ENCODE measurements at places on chromosomes 5 and 9. TPM values are rescaled to one million over a fixed set of nuclear protein-coding genes. Genes with fewer than 3 reads are reported as not detected.

Gene CCNI2
- polyA plus RNA-seq = 0.14 TPM

Gene PHYHD1
- polyA plus RNA-seq = 57.8 TPM

Gene SPAAR
- polyA plus RNA-seq = 8.7 TPM

Gene STING1
- polyA plus RNA-seq = 47.9 TPM

Gene EIF4E1B
- polyA plus RNA-seq = not detected

Gene SLC1A1
- 1.1 TPM for polyA plus RNA-seq

Gene DBH
- 0.05 TPM for polyA plus RNA-seq

Gene CDC25C
- not detected for polyA plus RNA-seq

Gene CNTRL
- 3.4 TPM for polyA plus RNA-seq

Gene SPINK4
- not detected for polyA plus RNA-seq

DNA sequence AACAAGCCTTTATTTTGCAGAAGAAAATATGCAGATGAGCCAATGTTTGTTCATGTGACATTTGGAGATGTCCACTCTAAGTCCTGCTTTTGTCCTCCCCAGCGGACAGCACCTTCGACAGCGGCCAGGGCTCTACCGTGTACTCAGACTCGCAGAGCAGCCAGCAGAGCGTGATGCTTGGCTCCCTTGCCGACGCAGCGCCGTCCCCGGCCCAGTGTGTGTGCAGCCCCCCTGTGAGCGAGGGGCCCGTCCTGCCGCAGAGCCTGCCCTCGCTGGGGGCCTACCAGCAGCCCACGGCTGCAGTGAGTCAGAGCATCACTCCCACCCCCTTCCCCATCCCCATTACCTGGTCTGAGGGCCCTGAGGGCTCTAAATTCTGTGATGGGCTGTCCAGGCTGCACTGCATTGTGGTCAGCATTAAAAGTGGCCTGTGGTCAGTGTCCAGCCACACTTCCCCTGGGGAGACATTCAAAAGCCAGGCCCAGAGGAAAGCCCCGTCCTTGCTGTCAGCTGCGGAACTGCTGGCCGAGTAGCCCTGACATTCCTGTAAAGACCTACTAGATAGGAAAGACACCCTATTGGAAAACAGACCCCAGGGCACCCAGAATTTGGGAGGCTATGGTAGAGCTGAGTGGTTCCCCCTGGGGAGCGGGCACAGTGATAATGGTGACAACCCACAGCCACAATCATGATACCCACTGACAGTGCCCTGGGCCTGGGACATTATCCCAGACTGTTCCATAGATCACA is 69.0 kb downstream of the WNK2 start:
- DNase-seq = peak; percentile 43

GRCh38 chr5:55492449-55492848 is 42.3 kb downstream of the PLPP1 start:
- no peak for DNase-seq

DNA sequence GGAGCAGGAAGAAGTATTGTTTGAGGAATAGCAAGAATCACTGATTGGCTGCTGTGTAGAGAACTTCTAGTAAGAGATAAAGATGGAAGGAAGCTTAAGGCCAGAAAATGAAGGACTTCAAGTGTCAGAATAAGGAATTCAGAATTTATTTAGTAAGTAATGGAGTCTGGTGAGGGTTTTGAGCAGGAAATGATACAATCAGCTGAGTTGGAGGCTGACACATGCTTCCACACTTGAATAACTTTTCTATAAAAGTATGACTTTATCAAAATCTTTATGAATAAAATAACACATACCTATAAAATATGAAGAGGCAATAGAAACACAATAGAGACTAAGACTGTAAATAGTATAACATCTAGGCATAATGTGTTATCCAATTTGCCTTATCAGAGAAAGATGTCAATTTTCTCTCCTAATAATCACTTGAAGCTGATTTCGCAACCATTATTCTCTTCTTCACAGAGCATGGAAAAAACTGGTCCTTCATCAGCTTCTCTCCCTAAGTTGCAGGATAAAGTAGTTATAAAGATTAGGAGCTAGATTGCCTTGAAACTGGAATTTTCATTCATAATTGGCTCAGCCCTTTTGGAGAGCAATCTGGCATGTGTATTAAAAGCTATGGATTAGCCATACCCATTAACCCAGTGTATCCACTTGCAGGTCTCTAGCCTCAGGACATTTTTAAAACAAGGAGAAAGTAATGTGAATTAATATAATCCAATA is 143.4 kb downstream of the ZNF608 start:
- DNase-seq = no peak

GRCh38 chr9:81543695-81544094 is 145.7 kb downstream of the TLE1 start:
- no peak for DNase-seq

GRCh38 chr9:81499021-81499454 is 190.3 kb downstream of the TLE1 start:
- no peak for DNase-seq

GRCh38 chr5:153276151-153276550 is 214.3 kb upstream of the GRIA1 start:
- DNase-seq = no peak

DNA sequence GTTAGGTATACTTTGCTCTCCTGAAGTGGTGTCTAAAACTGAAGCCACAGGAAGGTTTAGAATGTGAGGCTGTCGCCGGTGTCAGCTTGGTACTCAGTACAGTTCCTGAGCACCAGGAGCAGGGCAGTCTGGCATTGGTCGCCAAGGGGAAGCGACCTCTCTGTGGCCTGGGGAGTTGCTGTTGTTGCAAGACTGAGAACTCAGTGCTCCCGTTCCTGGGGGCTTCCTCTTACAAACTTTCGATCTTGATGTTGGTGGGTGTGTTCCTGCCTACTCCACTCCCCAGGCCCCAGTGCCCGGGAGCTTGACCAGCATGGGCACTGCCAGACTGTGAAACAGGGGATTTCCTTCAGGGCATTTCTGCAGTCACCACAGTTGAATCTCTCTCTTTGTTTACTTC is 52.4 kb upstream of the PPARGC1B start:
- DNase-seq = peak; percentile 72

DNA sequence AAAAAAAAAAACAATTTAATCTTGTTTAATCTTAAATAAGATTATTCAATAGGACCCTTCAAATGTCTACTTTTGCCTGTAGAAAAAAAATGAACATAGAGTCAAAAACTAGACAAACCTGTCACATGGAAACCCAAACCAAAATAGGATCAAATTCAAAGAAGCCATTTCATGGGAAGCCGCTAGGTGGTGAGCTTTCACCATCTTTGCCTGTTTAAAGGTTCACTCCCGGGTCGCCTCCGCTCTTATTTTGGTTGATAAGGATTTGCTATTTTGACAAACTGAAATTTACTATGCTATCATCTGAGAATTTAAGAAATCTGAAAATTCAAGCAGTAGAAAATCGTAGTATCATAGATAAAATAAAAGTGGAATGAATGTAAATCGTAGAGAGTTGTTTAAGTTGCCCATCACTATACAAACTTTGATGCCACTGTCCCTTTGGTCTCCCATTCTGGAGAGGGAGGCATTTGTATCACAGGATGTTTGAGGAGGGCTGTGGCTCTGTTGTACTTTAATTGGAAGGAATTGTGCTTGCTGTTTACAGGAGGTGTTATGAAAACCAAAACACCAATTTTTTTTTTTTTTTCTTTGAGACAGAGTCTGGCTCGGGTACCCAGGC is 43.5 kb upstream of the DNAH5 start:
- no peak for DNase-seq

- DNase-seq = peak; percentile 66
Observed at GRCh38 chr9:4548811-4549725, 58.8 kb downstream of the SLC1A1 start.

DNA sequence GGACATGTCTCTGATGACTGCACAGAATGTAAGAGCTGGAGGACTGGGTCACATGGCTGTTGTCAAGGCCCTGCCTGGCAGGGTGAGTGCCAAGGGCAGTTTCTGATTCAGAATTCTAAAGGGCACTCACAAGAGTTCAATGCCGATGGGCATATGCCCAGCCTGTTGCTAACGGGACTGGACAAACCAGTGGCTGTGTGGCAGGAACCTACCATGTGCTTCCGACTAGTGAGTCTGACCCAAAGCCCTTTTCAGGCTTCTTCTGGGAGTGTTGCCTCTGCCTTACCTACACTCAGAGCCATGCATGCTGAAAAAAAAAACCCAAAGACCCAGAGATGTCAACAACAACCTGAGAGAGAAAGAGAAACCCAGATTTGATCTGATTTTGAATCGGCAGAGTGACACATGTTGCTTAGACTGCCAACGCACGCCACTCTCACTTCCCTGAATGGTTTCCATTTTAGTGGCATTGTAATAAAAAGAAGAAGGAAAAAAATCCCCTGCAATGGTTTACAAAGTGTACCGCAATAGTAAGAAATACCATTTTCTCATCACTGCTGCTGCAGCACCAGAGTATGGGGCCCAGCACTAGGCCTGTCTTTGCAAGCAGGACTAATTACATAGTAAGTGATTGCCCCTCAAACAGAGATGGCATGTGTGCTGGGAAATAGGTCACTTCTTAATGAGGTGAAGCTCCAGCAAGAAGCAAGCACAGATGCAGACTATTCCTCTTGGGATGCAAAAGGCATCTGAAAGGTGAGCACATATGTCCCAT is 194.3 kb downstream of the PALM2AKAP2 start:
- DNase-seq = peak; percentile 33

DNA sequence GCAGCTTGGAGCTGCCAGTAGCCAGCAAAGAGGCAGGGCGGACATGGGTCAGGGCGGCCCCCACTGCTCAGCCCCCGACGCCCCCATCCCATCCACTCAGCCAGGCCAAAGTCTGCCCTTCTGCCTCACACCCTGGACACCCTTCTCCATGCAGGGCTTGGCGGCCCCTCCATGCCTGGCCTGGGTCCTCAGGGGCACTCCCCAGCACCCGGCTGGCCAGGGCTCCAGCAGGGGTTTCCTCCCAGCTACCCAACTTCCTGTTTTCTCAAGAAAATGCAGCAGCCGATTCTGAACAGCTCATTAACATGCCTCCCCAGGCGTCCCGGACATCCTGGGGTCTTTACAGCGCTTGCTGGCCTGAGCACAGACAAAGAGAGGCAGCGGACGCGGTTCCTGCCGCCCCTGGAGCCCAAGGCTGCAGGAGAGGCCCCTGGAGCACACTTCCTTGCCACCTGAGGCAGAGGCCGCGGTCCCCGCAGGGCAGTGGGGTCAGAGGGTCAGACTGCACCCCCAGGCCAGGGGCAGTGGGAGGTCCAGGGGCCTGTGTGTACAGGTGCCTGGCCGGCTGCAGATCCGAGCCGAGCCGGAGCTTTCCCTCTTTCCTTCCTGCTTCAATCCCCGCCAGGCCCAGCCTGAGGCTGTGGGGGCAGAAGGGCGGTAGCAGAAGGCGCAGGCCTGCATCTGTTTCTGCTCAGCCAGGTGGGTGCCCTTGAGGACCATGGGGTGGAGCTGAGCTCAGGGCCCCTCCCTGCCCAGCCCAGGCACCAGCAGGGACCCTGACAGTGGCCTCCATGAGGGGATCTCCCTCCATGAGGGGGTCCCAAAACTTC is 18.7 kb upstream of the NRARP start:
- DNase-seq = no peak

GRCh38 chr5:113378959-113379541 is 55.7 kb downstream of the TSSK1B start:
- peak; percentile 27 for DNase-seq

- DNase-seq = no peak
Observed at GRCh38 chr5:107450531-107450930, 220.2 kb downstream of the EFNA5 start.

DNA sequence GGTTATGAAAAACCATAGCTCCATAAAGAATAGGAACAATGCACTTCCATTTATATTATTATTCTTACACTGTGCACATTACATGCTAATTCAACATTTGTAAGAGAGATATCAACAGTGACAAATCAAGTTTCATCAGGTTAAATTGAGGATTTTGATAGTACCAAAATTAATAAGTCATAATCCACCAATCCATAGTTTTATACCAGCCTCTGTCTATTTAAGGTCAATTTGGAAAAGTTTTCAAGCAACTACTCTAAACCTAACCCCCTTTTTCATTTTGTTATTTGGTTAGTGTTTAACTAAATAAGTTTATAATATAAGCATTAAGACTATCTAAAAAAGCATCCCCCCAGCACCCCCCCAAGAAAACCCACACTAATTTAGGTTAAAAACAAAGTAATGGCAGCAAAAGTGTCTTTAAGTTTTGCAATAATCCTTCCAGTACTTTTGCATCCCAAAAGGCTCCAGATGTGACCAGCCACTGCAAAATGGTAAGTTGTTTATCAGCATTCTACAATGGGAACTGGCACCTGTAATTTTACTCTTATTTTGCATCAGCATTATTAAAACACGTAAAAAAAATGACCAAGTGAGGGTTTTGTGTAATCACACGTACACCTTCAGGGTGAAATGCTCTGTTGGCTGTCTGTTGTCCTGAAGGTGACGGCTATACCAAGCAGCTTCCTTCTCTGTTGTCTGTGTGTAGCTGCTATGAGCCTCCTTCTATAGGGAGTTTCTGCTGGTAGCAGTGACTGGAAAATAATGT is 36.8 kb upstream of the SSBP2 start:
- DNase-seq = peak; percentile 48

DNA sequence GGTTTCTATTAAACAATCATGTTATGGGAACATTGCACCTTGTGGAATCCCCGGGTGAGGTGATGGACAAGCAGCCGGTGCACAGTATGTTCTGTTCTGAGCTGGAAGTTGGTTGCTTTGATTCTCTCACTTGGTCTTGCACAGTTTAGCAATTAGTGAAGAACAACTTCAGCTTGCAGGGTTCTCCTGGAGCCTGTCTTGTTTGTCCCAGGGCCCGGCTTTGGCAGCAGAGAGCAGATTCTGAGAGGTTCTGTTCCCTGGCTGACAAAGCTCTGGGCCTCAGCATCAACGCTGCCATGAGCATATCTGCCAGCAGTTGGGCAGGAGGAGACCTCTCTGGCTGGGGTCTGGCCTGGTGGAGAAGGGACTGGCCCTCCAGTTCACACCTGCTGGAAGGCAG is 16.9 kb downstream of the GADD45G start:
- DNase-seq = no peak

DNA sequence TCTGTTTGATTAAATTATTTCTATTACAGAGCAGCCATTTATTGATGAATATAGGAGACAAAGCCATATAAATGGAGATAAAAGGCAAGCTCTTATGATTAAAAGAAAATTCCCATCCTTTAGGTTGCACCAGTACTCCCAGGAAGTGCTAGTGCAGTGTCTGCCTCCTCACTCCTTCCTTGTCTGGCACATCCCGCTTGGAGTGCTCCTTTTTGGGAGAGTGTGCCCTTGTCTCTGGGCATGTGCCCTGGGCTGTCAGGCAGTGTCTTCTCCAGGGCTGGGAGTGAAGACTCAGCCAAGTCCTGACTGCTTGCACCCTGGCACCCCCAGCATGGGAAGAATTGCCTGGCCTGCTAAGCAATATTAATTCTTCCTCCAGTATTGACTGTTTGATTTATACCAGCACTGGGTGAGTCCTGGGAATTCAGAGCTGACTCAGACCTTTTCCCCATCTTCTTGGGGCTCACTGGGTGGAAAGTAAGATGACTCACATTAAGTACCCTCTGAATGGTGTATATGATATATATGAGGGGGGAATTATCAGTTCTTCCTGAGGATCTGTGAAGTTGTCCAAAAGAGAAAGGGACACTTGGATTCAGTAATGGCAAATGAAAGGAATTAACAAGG is 62.1 kb downstream of the ZSWIM6 start:
- DNase-seq = no peak

DNA sequence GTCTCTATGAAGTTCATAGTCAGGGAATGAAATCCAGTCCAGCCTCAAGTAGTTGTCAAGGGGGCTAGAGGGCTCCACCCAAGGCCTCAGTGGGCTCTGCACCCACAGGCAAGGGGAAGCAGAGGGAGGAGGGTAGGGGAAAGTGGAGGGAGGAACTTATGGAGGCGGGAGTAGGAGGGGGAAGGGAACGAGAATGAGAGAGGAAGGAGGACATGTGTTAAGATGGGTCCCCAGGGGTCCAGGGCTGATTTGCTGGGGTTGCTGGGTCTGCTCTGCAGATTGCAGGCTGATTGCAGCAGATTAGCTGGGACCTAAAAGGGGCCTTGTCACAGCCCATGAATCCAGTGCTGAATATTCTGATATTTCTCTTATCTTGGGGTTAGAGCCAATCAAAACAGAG is 166.9 kb upstream of the IL12B start:
- no peak for DNase-seq
